NCI-H187 treated with DMSO at 0.1 percent for 48 hours (cell line): ENCODE measurements at places on chromosomes 2 and 18.

- DNase-seq = no peak
These were observed 117.1 kb downstream of the PID1 start for GRCh38 chr2:229153951-229154350.

GRCh38 chr2:223548194-223548593, 54.0 kb downstream of the SCG2 start:
- DNase-seq = no peak

GRCh38 chr2:189751080-189751658, 11.4 kb downstream of the OSGEPL1 start:
- DNase-seq = no peak

GRCh38 chr2:38064801-38065501, 11.0 kb downstream of the CYP1B1 start:
- no peak for DNase-seq

DNA sequence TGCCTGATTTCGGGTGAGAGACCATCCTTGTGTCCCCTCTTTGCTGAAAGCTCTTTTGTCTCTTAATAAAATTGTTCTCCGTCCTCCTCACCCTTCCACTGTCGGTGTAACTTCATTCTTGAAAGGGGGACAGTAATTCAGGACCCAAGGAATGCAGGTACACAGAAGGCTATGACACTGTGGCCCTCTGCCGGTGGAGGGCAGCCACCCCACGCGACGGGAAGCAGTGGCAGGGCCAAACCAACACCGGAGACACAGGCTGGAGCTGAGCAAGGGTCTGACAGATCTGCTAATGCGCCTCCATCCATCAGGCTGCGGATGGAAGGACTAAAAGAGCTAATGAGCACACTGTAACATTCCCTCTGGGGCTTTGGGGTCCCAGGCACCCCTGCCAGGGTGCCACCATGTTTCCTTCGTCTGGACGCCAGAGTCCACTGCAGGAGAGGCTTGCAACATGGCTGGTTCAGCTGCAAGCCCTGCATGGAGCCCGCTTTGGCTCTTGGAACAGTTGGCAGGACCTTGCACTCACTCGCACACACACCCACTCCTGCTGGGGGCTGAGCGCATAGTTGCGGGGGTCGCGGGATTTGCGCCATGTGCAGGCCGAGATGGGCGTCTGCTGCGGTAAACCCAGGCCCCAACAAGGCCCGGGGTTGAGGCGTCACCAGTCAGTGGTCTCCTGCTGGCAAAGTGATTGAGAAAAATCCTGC, 544.1 kb upstream of the CDH7 start:
- DNase-seq = no peak

GRCh38 chr18:51447351-51448342, 250.2 kb upstream of the MEX3C start:
- DNase-seq = no peak

- no peak for DNase-seq
These were observed 450.1 kb downstream of the SLC4A3 start for GRCh38 chr2:220077488-220077887.

DNA sequence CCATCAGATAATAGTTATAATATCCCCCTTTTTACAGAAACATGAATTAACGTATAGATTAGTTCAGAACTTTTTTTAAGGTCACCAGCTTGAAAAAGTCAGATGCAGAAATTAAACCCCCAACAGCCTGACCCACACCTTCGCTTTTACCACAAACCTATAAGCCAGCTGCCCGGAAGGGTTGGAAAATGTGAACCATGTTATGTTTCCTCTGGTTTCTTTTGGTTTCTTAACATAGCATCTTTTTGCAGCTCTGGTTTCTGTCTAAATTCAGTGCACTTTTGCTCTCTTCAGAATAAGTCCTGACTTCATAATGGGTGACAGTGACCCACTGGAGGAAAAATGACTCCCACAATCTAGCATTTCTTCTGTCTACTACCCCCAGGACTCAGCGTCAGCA, 381.7 kb upstream of the DDX18 start:
- DNase-seq = no peak

- no peak for DNase-seq
These were observed 47.8 kb upstream of the ZEB2 start for GRCh38 chr2:144567745-144568144.

DNA sequence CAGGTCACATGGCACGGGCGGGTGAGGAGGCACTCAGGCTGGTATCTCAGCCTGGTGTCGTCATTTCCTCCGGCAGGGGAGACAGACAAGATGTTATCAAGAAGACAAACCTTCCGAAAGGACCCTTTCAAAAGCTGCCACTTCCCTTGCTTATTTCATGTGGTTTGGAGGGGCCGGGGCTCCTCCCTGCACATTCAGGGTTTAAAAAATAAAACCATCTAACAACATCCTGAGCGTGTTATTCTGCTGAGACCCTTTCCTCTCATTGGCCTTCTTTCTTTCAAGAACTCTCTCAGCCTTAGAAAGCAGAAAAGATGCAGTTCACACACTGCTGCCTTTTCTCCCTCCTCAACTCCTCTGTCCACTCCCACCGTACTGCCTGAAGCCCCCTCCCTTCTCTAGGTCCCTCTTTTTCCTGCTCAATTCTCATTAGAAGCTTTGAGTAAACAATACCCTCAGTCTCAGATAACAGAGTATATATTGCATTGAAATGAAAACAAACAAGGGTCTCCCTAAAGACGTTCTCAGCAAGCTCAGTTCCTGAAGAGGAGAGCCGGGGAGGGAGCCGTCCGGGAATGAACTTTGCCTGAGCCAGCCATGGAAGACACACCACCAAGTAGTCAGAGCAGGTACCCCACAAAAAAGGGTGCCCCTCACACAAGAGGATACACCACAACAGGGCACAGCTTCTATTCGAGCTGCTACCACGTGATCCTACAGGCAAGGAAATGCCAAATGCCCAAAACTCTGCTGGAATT, 9.7 kb downstream of the SMAD7 start:
- DNase-seq = no peak

DNA sequence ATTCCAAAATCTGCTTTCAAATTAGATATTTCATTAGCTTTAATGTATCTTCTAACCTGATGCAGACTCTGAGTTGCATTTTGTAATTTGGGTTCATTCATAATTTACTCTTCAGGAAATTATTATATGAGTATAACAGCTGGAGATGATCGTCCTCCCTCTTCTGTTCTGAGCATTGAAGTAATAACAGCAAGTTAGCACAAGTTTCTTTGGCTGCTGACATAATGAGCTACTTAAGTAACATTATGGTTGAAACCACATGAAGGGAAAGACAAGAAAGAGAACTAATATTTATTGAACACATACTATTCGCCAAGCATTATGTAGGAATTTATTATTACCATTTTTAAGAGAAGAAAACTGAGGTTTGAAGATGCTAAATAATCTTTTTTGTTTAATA, 75.1 kb downstream of the CPO start:
- no peak for DNase-seq

DNA sequence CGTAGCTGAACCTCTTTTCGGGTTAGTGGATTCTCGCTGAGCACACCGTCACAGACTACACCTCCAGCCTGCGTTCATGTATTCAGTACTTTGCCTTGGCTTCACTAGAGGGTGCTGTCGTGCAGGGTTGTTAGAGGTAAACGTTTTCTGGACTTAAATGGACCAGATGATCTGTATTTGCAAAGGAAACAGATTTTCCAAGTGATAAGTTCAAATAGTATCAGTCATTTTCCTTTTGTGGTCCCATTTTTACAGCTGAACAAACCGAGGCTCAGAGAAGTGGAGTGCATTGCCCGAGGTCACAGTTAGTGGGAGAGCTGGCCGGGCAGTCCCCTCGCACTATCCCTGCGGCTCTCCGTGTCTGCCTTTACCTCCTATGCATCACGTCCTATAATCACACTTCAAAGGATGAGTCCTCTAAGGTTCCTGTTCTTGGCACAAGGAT, 125.9 kb downstream of the MAP4K4 start:
- no peak for DNase-seq

DNA sequence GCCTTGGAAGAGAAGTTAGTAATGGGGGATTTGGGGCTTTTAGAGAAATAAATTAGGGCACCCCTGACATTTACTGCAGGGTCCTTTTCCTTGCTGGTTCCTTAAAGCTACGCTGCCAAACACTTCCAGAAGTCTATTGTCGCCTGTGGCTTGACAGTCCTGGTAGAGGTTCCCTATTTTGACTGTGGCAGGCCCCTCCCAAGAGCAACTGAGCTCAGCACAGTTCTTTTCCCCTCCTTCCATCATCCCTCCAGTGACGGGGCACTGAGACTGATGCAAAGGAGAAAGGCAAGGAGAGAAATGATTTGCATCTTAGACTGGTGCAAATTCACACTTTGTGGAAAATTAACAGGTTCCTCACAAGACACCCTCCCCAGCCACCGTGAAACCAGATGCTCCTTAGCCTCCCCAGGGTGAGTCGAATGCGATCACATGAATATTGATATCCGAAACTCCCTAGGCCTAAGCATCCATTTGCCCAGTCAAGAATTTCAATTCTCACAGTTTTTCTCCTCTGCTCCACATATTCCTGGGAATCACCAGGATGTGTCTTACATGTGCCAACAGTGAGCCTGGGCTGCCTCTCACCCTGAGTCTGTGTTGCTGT, 45.4 kb downstream of the RABL2A start:
- no peak for DNase-seq

DNA sequence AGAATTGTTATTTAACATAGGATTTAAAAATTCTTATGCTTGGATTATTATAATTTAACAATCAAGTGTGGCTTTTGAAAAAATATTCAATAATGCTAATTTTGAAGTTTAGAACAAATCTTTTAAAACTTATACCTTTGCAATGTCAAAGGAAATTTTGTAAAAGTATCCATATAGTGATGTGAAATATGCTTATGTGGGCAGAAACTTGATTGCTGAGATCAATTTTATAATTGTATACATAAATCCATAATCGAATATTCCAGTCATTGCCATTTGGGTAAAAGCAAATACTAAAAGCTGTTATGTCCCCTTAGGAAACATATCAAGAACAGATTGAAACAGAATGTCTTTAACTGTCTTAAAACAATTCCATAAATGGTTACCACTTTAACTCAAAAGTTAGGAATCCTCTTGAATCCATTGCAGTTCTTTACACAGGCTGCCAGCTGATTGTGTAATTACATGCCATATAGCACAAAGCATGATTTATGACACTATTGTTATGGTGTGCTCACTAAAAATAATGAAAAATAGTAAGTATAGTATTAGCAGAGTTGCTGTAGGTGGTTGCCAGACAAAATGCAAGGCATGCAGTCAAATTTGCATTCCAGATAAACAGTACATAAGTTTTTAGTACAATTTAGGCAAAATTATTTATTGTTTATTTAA, 24.2 kb downstream of the PLCL1 start:
- no peak for DNase-seq

GRCh38 chr2:231640641-231641111, 48.0 kb downstream of the TEX44 start:
- DNase-seq = no peak

DNA sequence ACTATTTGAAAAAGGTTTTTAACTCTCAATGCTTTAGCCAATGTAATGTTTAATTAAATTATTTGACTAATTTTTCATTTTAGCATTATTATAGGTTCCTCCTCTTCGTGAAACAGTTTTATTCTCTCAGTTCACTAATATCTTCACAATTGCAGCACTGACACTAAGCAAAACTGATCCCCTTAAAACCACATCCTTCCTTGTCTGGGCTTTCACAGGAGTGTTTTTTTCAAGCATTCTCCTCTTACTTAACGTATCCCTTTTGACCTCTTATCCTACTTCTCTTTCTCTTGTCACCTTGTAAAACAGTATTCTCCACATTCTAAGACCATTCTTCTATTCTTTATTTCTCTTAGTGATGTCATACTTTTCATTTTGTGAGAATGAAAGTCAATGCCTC, 112.8 kb downstream of the DSC3 start:
- no peak for DNase-seq

GRCh38 chr2:30394096-30394495, 53.0 kb upstream of the LCLAT1 start:
- DNase-seq = no peak

DNA sequence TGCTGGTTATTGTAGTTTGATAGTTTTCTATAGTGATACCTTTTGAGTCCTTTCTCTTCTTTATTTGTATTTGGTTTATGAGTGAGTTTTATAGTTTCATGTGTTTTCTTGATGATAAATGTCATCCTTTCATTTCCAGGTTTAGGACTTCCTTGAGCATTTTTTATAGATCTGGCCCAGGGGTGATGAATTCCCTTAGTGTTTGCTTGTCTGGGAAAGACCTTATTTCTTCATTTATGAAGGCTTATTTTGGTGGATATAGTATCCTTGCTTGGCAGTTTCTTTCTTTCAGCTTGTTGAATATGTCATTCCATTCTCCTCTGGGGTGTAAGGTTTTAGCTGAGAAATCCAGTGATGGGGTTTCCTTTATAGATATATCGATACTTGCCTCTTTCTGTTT, 53.9 kb downstream of the OTX1 start:
- no peak for DNase-seq

DNA sequence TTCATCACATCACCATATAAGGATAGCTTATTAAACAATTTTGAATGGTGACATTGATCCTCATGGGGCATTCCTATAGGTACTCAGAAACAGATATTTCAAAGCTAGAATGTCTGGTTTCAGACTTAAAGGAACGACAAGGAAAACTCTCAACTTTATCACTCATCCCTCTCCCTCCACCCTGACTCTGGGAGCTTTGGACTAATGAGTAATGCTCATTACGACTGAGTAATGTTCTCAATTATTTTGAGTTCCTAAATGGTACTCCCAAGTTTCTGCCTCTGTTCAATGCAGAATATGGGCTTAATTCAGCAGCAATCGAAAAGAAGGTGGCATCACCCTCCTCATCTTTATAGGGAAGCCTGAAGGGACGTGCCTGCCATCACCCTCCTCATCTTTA, 43.4 kb downstream of the RFX8 start:
- no peak for DNase-seq

GRCh38 chr2:170607171-170607570, 108.0 kb upstream of the SP5 start:
- DNase-seq = no peak

DNA sequence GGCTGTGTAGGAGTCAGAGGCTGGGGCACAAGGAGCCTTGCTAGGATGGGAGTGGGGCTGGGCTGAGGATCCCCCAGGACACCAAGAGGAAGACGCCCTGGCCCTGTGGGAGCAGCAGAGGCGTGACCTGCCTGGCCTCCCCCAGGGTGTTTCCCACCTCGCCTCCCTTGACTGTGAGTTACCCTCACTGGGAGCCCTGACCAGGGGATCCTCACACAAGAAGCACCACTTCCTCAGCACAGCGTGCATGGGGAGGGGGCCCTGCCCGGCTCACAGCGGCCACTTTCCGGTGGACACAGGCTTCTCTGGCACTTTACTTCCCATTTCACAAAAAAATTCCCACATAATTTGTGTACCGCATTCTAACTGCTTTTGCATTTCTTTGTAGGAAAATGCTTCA, 187.7 kb downstream of the EIPR1 start:
- DNase-seq = no peak
